ENCODE measurements at places on chromosomes 6 and 20. TPM values are rescaled to one million over a fixed set of nuclear protein-coding genes. Genes with fewer than 3 reads are reported as not detected.

DNA sequence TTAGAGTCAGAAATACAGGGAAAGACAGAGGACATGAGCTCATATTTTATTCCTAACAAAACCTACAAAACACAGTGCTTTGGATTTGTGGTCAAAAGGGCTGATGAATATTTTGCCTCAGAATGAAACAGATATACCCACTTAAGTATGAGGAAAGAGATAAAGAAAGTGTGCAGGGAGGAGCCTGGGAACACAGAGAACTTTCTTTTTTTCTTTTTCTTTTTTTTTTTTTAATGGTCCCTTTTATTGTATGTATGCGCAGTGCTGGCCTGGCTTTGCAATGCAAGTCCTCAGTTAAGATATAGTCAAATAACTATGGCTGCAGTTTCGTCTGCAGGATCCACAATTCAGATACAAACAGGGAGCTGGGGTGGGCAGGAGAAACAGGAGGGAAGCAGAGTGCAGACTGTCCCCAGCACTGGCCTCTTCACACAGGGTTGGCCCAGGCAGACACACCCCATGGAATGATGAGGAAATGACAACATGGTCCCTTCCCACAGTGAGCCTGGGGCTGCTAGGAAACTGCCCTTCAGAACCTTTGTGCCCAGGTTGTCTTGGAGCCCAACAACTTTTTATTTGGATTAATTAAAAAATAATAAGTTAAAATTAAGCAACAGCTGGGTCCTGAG is 629.8 kb upstream of the AGPAT4 start:
- DNase-seq = no peak

- peak; percentile 23 for DNase-seq
These were observed 120.2 kb upstream of the RNF24 start for GRCh38 chr20:4135385-4136077.

- DNase-seq = no peak
These were observed 869.8 kb upstream of the EPHA7 start for GRCh38 chr6:94289131-94289530.

The RIPOR3 gene
- total RNA-seq = not detected

DNA sequence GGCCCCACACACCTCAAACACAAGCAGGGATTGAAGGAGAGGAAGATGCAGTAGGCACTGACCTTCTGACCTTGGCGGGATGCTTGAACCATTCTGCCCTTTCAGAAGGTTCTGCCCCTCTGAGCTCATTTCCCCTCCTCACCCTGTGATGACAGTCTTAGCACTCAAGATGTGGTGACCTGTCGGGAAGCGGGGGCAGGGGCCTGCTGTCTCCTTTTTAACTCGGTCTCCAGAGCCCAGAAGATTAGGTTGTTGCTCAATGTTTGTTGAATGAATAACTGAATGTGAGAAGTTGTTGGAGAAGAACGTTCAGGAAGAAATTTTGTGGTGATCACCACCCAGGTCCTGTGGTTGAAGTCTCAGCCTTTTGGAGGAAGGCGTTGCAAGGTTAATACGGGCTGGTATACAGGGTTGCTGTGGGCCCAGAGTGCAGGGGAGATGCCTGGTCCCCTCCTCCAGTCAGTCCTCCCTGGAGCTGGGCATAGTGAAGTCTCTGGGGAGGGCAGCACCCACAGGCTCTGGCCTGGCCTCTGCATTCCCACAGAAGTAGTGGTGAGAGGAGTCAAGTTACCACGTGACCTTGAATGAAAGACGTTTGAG is 49.7 kb upstream of the FUCA2 start:
- DNase-seq = peak; percentile 18

- DNase-seq = no peak
These were observed 24.6 kb downstream of the MOCS1 start for GRCh38 chr6:39909701-39910100.

The PTPN1 gene
- total RNA-seq = 79.0 TPM

DNA sequence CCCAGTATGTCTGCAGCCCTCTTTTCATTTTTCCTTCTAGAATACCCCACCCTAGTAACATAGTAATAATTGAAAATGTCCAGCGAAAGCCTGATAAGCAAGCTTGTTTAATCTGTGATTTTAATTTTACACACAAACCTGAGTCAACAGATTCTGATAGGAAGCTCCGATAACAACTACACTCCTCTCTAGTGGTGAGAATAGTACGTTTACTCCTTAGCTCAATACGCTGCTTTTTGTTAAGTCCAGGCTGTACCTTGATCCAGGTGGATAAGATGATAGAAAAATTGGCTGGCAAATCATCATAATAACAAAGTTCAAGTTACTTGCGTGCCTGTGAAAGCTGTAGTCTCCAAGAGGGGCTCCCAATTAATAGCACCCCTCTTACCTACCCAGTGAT is 25.5 kb upstream of the DCBLD1 start:
- no peak for DNase-seq

The SRPK1 gene
- 118 TPM for total RNA-seq

The TLDC2 gene
- total RNA-seq = not detected

DNA sequence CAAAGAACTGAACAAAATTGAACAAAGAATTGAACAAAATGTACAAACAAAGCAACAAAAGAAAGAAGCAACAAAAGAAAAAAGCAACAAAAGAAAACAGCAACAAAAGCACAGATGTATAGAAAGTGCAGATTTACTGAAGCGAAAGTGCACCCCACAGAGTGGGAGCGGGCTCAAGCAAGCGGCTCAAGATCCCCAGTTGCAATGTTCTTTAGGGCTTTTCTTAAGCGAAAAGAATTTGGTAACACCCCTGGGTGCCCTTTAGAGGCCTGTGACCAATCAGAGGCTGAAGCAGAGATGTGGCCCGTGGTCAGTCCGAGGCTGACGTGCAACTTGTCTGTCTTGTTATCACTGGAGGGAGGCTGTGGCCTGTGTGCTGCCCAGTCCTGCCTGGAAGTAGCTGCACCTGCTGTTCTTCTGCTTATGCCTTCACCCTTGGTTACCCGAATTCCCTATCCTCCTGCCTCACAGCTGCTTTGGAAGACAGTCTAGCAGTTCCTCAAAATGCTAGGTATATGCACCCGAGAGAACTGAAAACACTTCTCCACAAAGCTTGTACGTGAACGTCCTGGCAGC is 13.2 kb upstream of the KIF25 start:
- no peak for DNase-seq

The TCF21 gene
- not detected for total RNA-seq

The BMP7 gene
- total RNA-seq = not detected

The C20orf204 gene
- 2.3 TPM for total RNA-seq

- no peak for DNase-seq
These were observed 84.5 kb downstream of the HIVEP2 start for GRCh38 chr6:142860498-142860897.

- peak; percentile 58 for DNase-seq
These were observed 110.4 kb upstream of the ARMC2 start for GRCh38 chr6:108737594-108738546.

DNA sequence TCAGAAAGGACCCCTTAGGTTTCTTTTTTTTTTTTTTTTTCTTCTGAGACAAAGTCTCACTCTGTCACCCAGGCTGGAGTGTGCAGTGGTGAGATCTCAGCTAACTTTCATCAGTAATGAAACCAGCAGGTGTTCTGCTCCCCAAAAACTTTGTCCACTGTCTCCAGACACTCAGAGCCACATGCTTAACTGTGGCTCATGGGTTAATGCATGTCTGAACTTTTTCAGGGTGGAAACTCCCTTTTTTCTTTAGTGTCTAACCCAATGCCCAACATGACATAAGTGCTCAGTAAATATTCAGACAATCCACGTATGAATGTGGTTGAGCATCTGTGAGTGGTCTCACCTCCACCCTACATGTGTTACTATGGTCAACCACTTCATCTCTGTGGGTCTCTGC is 45.4 kb downstream of the MYB start:
- no peak for DNase-seq

GRCh38 chr6:106439459-106439858 is 78.9 kb downstream of the CRYBG1 start:
- no peak for DNase-seq

GRCh38 chr6:15588971-15589634 is 73.7 kb downstream of the DTNBP1 start:
- DNase-seq = peak; percentile 54

DNA sequence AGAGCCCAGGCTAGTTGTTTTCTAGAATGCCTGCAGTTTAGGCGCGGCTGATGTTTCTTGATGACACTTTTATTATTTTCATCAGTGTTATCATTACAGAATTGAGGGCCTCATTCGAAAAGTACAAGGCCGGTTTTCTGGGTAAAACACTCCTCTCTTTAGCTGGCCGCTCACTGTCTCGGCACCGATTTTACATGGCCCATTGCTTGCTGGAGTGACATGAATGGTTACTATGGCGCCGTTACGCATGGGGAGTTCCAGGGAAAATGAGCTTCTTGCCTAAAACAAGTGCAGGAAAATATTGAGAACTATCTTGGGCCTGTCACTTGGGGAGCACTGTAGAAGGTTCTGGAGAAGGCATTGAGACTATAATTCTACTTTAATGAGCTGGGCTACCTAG is 317.8 kb downstream of the CDH4 start:
- no peak for DNase-seq

The LST1 gene
- total RNA-seq = 11.1 TPM

The PHACTR1 gene
- not detected for total RNA-seq

The CST3 gene
- total RNA-seq = 1.0 TPM

GRCh38 chr6:46059608-46060007 is 43.9 kb upstream of the CLIC5 start:
- DNase-seq = no peak

DNA sequence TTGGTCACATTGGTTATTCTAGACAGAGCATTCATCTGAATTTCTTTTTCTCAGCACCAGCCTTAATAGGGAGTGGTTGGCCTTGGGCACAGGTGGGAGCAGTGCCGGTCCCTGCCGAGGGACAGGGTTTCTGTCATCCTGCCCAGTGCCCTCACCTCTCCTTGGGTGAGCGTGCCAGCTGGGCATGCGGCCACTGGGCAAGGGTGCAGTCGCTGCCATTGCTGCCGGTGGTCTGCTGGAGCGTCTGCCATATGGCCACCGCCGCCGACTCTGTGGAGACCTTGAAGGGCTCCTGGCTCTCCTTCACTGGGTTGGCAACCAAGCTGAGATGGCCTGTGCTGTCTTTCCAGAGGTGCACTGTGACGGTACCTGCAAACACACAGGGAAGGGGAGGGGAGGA is 16.4 kb upstream of the UQCC2 start:
- no peak for DNase-seq

GRCh38 chr6:44967481-44967880 is 360.6 kb upstream of the RUNX2 start:
- DNase-seq = no peak

DNA sequence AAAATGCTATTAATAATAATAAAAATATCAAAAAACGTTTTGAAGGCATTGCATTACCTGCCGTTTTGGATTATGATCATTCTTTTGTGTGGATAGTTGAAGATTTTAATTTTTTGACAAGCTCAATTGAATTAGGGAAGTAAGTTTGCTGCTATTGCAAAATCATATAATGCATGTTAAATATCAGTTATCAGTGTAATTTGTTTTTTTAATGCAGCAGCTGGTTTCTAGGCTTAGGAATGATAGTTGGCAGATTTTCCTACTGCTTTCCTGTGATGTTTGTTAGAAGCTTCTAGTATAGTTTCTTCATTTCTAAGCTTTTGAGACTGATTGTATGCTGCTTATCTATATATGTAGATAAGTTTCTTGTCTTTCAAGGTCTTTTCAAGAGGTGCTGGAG is 99.0 kb downstream of the JARID2 start:
- DNase-seq = no peak

DNA sequence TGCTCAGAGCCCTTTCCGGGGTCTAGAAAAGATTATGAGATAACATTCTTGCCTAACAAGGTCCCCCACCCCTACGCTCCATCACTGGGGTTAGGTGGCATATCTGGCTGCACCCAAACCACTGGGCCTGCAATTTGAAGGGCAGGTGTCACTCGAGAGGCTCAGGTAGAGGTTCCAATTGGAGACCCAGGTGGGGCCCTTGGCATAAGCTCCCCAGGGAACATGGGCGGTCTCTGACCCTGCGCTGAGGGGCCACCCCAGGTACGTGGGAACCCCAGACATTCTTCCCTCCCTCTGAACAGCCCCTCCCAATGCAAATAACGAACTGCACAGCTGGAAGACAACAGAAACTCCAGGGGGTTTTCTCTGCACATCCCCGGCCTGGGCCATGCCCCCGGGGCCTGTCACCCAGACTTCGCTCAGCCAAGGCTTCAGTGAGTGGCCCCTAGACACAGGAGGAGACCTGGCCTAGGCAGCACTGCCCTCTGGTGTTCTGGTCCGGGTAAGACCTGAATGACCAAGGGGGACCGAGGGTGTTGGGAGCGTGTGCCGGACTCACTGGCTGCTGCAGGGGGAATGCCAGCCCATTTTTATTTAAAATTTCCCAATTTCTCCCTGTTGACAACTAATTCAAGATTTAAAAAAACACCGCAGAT is 47.5 kb downstream of the DSTN start:
- peak; percentile 72 for DNase-seq

- no peak for DNase-seq
These were observed 45.9 kb upstream of the CDH22 start for GRCh38 chr20:46354207-46354555.

DNA sequence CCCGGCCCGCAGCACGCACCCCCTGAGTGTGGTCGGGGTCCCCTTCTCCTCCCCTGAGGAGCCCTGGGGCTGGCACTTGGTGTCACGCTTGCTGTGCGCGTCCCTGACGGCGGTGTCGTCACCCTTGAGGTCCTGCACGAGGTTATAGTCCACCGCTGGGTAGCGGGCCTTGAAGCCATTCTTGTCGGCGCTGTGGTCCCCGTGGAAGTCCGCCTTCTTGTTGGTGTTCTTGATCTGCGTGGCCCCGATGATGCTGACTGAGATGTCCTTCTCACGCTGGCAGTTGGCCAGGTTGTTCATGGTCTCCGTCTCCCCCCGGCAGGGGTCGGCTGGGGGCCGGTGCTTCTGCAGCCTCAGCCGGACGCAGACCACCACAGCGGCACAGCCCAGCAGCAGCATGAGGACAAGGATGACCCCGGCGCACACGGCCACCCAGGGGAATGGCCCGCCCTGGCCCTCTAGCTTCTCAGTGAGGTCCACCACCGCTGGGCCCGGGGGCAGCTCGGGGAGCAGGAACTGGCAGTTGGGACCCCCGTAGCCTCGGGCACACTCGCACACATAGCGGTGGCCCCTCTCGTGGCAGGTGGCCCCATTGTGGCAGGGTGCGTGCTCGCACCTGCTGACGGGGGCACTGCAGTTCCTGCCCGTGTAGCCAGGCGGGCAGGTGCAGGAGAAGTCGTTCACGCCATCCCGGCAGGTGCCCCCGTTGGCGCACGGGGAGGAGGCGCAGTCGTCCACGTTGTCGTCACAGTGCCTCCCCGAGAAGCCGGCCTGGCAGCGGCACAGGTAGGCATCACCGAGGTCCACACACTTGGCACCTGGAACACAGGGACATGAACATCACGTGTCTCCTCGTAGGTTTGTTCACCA is 7.4 kb downstream of the DLL1 start:
- no peak for DNase-seq

- no peak for DNase-seq
These were observed 34.1 kb downstream of the POFUT1 start for GRCh38 chr20:32241807-32242206.

GRCh38 chr6:37176268-37177076 is 6.5 kb downstream of the PIM1 start:
- DNase-seq = no peak

The MBOAT1 gene
- total RNA-seq = 13.3 TPM

The C20orf141 gene
- total RNA-seq = not detected

Measured in activated CD4-positive, alpha-beta T cell treated with anti-CD3 and anti-CD28 coated beads for 36 hours (primary cell).